Naive B cell (primary cell): ENCODE measurements at places on chromosomes 1 and 21.

DNA sequence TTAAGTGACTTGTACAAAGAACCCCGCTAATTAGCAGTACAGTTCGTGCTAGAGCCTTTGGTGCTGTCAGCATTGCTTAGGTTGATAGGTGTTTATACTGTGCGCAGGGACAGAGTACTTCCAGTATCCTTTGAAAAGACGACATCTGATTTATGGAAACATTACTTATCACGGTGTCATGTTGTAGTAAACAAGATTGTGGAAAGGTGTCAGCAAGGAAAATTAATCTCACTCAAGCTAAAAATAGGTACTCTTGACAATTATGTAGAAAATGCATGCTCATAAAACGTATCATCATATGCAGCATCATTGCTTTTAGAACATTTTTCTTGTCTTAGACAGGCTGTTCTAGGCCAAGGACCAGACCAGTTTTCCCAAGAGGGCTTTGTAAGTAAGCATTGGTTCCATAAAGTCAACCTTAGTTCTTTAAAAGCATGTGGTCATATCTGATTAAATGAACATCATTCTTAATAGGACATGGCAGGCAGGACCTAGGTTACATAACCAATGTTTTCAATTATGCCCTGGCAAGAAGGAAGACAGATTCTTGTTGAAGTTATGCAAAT, 33.0 kb downstream of the SH3BGR start:
- no peak for DNase-seq
- peaks cover 8% of the 10 kb centered on the region for H3K27me3 ChIP-seq
- no peak overlapping the region for H3K27ac ChIP-seq

DNA sequence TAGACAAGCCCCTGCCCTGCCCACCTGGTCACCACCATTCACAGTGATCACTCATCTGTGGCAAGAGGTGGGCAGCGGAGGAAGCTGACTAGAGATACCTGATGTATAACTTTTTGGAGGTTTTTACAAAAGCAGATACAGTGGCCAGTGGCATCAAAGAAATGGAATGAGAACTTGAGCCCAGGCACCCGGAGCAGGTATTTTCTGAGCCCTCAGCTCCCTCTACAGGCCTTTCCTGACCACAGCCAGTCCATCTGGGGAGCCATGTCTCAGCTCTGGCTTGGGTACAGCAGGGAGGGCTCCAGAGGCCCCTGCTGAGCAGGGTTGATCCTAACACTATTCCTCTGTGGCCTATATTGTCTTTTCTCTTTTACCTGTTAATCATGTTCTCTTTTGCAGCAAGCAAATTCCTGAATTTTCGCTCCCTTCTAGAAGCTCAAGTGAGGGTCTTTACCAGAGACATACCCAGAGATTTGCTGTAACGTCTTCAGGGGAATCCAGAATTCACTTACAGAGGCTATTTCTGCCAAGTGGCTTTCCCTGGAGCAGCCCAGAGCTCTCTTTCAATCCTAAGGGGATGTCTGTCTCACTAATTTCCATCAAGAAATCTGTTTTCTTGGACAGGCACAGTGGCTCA, 27.3 kb downstream of the GPR157 start:
- H3K4me3 ChIP-seq = no peak overlapping the region
- H3K27ac ChIP-seq = peak overlapping the region; percentile 26
- no peaks in the 10 kb centered on the region for H3K4me1 ChIP-seq
- H3K27me3 ChIP-seq = no peaks in the 10 kb centered on the region
- H3K36me3 ChIP-seq = no peaks in the 10 kb centered on the region

DNA sequence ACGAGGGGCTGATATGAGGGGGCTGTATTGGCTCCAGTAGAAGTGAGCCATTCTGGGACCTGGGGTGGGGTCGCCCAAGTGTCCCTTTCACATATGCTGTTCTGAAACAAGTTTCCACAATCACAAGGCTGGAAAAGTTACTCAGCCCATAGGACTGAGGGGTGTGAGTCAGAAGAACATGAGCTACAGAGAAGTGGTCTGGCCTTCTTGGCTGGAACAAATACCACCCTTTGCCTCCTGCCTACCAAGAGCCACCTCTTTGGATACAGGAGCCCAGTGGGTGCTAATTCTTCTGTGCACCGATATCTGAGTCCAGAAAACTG, 42.4 kb downstream of the MEF2D start:
- H3K36me3 ChIP-seq = no peaks in the 10 kb centered on the region
- no peaks in the 10 kb centered on the region for H3K27me3 ChIP-seq
- no peak for DNase-seq
- peaks cover 13% of the 10 kb centered on the region for H3K4me1 ChIP-seq

DNA sequence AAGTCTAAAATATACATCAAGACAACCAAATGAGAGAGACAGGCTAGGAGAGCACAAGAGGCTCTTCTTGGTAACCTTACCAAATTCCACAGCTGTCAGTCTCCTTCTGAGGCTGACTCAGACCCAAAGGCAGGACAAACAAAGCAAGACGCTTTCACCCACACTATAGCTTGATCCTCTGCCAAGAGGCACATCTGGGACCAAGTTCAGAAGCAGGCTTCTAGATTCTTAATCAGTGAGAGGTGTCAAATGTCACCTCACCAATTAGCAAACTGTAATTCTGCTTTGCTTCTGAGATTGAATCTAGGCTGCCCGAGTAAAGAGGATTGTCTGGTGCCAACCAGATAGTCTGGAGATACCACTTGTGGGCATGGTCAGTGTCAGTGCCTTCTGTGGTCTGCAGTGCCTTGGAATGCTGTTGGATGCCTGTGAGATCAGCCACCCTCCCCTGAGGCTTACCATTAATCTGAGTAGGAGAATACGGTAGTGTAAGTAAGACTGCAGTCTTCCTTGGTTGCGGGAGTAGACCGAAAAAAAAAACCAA, 151.0 kb downstream of the FMN2 start:
- no peaks in the 10 kb centered on the region for H3K4me1 ChIP-seq
- H3K27ac ChIP-seq = no peak overlapping the region
- no peak for DNase-seq
- H3K36me3 ChIP-seq = no peaks in the 10 kb centered on the region
- no peaks in the 10 kb centered on the region for H3K27me3 ChIP-seq

GRCh38 chr21:32412162-32413014, at the start of gene EVA1C:
Gene EVA1C, plus strand, starts transcription at chr21:32412706. Its CDS starts 148 bp downstream, at chr21:32412854.
- peaks cover 81% of the 10 kb centered on the region for H3K27me3 ChIP-seq
- no peak for DNase-seq
- peaks cover 3% of the 10 kb centered on the region for H3K4me1 ChIP-seq
- peak within 1 kb of the TSS; percentile 83 for H3K4me3 ChIP-seq
- H3K36me3 ChIP-seq = no peaks in the 10 kb centered on the region

DNA sequence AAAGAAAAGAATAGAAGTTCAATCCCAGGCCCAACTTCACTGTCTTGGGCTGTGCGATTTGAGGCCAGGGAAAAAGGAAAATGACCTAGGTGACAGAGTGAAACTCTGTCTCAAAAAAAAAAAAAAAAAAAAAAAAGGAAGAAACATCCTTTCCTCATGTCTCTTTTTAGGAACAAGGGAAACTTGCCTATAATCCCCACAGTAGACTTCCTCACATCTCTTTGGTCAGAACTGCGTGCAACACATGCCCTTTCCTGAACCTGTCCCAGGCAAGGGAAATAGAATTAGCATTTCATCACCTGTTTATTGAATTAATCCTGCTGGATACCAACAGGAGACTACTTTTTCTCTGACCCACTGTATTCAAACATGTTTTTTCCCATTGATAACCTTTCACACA, 2.3 kb downstream of the DCST1 start:
- H3K4me3 ChIP-seq = no peak overlapping the region
- H3K27me3 ChIP-seq = peaks cover 14% of the 10 kb centered on the region
- H3K4me1 ChIP-seq = no peaks in the 10 kb centered on the region
- H3K36me3 ChIP-seq = no peaks in the 10 kb centered on the region

- peak overlapping the region; percentile 79 for H3K4me3 ChIP-seq
- H3K27me3 ChIP-seq = peaks cover 62% of the 10 kb centered on the region
- H3K36me3 ChIP-seq = peaks cover 10% of the 10 kb centered on the region
- DNase-seq = peak; percentile 17
- H3K27ac ChIP-seq = no peak overlapping the region
These were observed 995 bp downstream of the COLGALT2 start for GRCh38 chr1:184036517-184036949.

DNA sequence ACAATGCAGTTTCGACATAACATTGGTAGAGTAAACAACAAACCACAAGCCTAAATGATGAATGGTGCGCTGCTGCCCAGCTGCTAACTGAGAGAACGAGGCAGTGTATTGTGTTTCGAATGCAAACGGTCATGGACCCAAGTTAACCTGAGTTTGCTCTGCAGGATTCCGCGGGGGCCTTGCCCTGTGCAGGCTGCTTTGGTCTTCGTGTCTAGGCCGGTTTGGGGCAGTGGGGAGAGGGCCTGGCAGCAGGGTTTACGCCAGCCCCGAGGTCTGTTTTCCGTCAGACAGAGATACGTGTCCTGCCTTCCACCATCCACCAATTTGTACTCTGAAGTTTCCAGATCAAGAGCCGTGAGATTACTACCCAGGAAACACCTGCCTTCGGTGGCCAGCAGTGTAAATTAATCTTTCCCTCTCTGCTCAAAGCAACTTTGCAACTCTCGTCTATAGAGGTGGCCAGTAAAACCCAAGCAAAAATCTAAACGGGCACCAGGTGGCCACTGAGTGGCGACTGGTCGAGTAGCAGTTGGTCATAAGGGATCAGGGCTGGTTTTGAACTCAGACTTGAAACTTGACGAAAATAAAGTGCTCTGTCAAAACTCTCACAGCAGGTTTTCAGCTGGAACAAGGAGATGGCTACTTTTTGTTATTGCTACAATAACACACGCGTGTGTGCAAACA, 6.3 kb upstream of the PRDM15 start:
- DNase-seq = no peak
- H3K36me3 ChIP-seq = no peaks in the 10 kb centered on the region
- H3K27ac ChIP-seq = no peak overlapping the region
- no peaks in the 10 kb centered on the region for H3K27me3 ChIP-seq
- H3K4me1 ChIP-seq = peaks cover 20% of the 10 kb centered on the region

DNA sequence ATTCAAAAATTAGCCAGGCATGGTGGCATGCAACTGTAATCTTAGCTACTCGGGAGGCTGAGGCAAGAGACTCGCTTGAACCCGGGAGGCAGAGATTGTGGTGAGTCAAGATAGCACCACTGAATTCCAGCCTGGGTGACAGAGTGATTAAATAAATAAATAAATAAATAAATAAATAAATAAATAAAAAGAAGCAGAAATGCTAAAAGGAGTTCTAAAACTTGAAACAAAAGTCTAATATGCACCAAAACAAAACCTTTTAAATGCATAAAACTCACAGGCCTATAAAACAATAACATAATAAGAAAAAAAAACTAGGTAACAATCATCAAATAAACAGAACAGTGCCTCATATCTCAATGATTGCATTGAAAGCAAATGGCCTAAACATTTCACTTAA, 1458.9 kb downstream of the AMY1C start:
- no peaks in the 10 kb centered on the region for H3K4me1 ChIP-seq
- no peaks in the 10 kb centered on the region for H3K36me3 ChIP-seq
- H3K27ac ChIP-seq = no peak overlapping the region
- no peak for DNase-seq

DNA sequence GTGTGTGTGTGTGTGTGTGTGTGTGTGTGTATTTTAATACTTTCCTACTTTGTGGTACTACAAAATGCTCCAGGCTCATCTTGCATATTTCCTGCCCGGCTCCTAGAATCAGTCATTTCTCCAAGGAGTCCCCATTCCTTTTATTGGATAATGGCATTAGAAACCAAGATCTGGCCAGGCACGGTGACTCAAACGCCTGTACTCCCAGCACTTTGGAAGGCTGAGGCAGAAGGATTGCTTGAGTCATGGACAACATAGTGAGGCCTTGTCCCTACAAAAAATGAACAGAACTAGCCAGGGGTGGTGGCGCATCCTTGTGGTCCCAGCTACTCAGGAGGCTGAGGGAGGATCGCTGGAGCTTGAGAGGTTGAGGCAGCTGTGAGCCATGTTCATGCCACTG, 20.3 kb downstream of the EPB41 start:
- H3K27ac ChIP-seq = peak overlapping the region; percentile 90
- no peaks in the 10 kb centered on the region for H3K27me3 ChIP-seq
- DNase-seq = no peak
- no peak overlapping the region for H3K4me3 ChIP-seq
- H3K4me1 ChIP-seq = peaks cover 35% of the 10 kb centered on the region

GRCh38 chr1:168441745-168442144, 102.1 kb downstream of the XCL2 start:
- DNase-seq = no peak
- H3K4me1 ChIP-seq = no peaks in the 10 kb centered on the region
- H3K27me3 ChIP-seq = peaks cover 15% of the 10 kb centered on the region
- no peak overlapping the region for H3K4me3 ChIP-seq
- no peak overlapping the region for H3K27ac ChIP-seq
- no peaks in the 10 kb centered on the region for H3K36me3 ChIP-seq
